ENCODE measurements at places on chromosomes 1 and 21. TPM values are rescaled to one million over a fixed set of nuclear protein-coding genes. Genes with fewer than 3 reads are reported as not detected.

DNA sequence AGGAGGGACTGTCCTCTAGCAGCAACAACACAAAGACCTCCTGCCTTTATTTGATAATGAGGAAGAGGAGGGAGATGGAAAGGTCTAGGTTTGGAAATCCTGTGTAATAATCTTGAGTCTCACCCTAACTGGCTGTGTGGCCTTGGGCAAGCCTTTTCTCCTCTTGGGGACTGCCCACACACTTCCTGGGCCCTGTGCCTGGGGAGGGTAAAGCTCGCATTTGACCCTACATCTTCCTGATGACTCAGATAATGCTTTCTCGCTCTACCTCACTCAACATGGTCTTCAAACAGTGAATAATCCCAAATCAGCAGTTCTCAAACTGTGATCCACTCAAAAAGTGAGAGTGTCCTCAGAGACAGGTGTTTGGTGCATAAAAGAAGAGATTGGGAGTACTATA, 81.2 kb downstream of the VWA5B1 start:
- peaks cover 7% of the 10 kb centered on the region for H3K27me3 ChIP-seq
- DNase-seq, result no peak
- peaks cover 9% of the 10 kb centered on the region for H3K4me1 ChIP-seq
- H3K36me3 ChIP-seq, result no peaks in the 10 kb centered on the region

- H3K36me3 ChIP-seq, result no peaks in the 10 kb centered on the region
- H3K27me3 ChIP-seq, result no peaks in the 10 kb centered on the region
- H3K27ac ChIP-seq, result no peak overlapping the region
- H3K4me1 ChIP-seq, result no peaks in the 10 kb centered on the region
- no peak for DNase-seq
- no peak overlapping the region for H3K4me3 ChIP-seq
These were observed 74.7 kb downstream of the LHX8 start for GRCh38 chr1:75208862-75209261.

- no peaks in the 10 kb centered on the region for H3K27me3 ChIP-seq
- no peak overlapping the region for H3K4me3 ChIP-seq
- H3K4me1 ChIP-seq, result no peaks in the 10 kb centered on the region
These were observed 5.3 kb upstream of the SRP9 start for GRCh38 chr1:225772323-225772768.

DNA sequence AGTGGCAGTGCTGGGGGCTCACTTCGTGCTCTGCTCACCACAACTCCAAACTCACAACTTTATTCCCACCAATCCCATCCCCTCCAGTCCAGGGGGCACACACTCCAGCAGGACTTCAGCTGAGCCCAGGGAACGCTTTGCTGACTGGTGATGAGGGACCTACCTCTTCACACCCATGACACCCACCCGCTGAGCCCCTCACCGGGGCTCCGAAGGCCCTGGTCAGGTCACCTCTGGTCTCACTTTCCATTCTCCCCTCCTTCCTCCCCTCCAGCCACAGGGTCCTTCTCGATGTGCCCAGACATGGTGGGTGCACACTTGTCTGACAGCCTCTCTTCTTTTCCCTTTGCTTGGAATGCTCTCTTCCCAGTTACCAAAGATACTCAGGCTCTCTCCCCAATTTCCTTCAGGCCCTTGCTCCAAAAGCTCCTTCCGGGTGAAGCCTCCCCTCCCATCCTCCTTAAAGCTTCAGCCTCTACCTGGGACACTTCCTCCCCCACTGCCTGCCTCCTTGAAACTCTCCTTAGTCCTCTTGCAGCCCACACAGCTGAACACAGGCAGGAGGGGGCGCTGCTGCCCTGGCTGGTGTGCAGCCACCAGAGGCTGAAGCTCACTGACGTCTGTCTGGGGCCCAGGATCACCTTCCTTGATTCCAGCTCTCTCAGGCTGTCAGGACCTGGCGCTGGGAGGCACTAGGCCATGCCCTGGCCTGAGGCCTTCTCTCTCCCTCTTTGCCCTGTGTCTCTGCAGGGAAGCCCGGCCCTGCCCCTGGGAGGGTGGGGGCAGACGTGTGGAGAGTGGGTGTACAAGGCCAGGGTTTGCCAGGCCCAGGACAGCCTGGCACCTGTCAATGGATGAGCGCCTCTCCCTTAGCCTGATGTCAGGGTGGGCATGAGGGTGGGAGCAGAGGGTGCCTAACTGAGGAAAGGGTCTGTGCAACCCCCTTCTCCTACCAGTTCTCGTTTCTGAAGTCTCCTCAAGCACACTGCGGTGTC, 1.6 kb downstream of the KCNE1 start:
- H3K4me3 ChIP-seq, result peak overlapping the region; percentile 26
- H3K27me3 ChIP-seq, result no peaks in the 10 kb centered on the region
- peak; percentile 82 for DNase-seq

DNA sequence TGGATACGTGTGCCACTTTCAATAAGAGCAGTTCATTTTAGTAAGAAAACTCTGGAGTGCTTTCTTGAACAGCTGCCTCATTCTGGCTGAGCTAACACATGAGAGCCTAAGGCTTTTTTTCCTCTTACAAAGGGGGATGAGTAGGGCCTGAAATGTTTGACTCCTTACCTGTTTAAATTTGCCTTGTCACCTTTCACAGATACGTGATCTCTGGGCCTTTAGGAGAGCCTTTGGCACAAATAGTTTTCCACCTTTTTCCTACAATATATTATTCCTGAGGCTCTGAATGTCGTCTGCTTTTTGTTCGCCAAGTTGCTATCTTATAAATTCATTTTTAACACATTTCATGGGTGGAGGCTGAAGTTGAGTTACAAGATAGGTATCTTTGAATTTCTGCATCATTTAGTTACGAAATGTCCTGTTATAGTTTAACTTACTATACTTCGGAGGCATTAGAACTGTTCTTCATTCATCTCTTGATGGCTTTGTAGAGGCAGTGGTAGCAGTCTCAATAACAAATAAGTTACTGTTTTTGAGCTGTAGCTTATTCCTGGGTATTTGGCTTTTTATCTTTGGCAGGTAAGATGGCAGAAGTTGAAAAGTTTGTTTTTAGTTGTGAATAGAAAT, 17.2 kb downstream of the UBAP2L start:
- H3K4me1 ChIP-seq, result no peaks in the 10 kb centered on the region
- H3K27ac ChIP-seq, result no peak overlapping the region
- DNase-seq, result no peak
- H3K36me3 ChIP-seq, result peaks cover 90% of the 10 kb centered on the region
- no peak overlapping the region for H3K4me3 ChIP-seq

- H3K4me3 ChIP-seq, result no peak overlapping the region
- H3K27me3 ChIP-seq, result no peaks in the 10 kb centered on the region
- DNase-seq, result no peak
- peaks cover 57% of the 10 kb centered on the region for H3K36me3 ChIP-seq
- H3K27ac ChIP-seq, result no peak overlapping the region
- H3K4me1 ChIP-seq, result peaks cover 50% of the 10 kb centered on the region
These were observed 19.3 kb downstream of the TEX38 start for GRCh38 chr1:46690931-46691421.

DNA sequence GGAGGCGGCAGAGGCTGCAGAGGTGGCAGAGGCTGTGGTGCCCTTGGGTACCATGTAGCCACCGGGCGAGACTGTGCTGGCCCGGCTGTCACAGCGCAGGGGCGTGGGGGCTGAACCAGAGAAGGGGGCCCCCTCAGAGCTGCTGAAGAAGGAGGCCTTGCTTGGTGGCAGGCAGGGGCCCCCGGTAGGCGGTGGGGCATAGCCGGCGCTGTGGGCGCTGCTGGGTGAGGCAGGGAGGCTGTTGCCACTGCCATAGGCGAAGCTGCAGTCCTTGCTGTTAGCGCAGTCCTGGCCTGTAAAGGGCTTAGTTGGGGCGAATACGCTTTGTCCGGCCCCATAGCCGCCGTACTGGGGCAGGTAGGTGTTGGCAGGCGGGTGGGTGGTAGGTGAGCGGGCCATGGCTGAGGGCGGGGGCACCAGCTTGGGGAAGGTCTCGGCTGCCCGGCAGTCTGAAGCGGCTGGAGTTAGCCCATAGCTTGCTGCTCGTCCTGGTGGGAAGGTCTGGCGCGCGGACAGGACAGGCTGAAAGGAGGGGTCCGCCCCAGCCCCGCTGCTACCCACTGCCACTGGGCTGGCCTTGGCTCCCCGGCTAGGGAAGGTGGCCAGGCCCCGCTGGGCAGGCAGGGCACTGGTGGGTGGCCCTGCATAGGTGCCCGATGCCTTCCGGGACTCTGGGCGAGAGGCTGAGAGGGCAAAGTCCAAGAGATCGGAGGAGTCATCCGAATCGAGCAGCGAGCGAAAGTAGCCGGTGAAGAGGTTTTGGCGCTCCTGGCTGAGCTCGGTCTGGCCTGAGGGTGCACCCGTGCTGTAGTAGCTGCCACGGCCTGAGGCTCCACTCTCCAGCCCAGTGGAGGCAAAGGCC, 54.9 kb downstream of the AHDC1 start:
- DNase-seq, result no peak
- H3K27ac ChIP-seq, result no peak overlapping the region
- no peaks in the 10 kb centered on the region for H3K27me3 ChIP-seq
- H3K36me3 ChIP-seq, result peaks cover 55% of the 10 kb centered on the region

GRCh38 chr1:210496063-210496462, 167.4 kb downstream of the HHAT start:
- DNase-seq, result no peak
- H3K4me1 ChIP-seq, result no peaks in the 10 kb centered on the region
- H3K27me3 ChIP-seq, result no peaks in the 10 kb centered on the region
- H3K27ac ChIP-seq, result no peak overlapping the region
- H3K36me3 ChIP-seq, result no peaks in the 10 kb centered on the region

Gene LCE3B
- not detected for total RNA-seq

Gene SYCP1
- total RNA-seq, result not detected

Gene S1PR1
- total RNA-seq, result 16.4 TPM

Measured in sigmoid colon (tissue), 7 donors.